MV-4-11 (cell line): ENCODE measurements at places on chromosomes 6 and 20.
A peak's percentile ranks its signal among the peaks of the same experiment; 100 is the strongest.

DNA sequence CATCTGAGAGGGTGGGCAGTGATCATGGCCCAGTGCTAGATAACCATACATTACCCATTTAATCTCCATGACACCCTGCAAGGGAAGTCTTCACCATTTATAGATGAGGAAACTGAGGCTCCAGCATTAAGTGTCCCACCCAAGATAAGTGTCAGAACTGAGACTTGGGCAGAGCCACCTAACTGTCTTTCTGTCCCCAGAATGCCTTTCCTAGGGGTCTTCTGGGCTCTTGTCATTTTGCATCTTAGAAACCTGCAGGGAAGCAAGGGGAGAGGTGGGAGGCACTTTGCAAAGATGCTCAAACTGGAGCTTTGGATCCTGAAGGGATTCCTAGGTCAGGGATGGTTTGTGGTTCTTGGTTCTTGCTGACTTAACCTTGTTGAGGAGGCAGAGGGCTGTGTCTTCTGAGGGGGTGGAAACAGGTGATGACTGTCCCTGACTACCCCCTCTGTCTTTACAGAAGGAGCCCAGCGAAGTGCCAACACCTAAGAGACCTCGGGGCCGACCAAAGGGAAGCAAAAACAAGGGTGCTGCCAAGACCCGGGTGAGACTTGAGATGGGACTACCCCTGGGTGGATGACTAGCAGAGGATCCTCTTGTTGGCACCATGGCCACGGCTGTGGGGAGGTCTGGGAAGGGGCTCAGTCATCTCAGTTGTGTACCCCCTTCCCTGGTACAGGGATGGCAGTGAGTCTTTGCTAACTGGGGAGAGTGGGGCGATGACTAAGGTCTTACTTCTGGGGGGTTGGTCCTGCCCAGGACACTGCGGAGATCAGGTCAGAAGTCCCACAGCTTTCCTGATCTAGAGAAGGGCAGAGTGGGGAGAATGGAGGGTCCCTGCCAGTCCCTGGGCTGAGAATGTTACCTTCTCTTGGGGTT lies 5.8 kb downstream of the HMGA1 start:
- DNase-seq, result no peak

DNA sequence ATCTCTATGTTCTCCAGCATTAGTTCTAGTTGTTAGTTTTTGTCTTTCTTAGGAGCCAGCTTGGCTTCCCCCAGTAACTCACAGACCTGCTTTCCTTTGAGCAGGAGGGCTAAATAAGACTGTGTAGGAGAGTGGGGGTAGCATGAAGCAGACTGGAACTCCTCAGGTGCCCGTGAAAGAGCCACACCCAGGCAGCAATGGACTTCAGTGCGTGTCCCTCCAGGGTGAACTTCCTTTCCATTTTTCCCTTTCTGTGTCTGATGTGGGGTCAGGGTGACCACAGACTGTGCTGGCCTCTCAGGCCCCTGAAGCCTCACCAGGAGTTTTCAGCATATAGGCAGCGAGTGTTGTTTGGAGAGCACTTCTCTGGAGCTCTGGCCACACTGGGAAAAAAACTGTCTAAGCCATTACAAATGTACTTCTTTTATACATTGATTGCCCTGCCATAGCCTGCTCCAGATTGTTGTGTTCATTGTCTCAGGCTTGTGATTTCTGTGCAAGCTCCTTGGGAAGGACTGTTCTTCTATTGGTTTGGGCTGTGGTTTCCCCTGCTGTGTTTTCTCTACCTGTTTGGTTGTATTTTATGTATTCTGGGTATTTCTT lies 55.7 kb downstream of the SH3BGRL2 start:
- no peak for DNase-seq

- peak; percentile 8 for DNase-seq
Measured at GRCh38 chr6:29651413-29652197, 5.3 kb upstream of the MOG start.

- no peak for DNase-seq
Measured at GRCh38 chr6:137045222-137045789, 541 bp upstream of the IL20RA start.

- DNase-seq, result no peak
Measured at GRCh38 chr6:99219788-99220187, 129.7 kb downstream of the FAXC start.
